Fibroblast of the aortic adventitia (primary cell): ENCODE measurements at places on chromosomes 5 and 9.

GRCh38 chr5:93578813-93579691 lies 2.0 kb downstream of the NR2F1-AS1 start:
- DNase-seq, result no peak

DNA sequence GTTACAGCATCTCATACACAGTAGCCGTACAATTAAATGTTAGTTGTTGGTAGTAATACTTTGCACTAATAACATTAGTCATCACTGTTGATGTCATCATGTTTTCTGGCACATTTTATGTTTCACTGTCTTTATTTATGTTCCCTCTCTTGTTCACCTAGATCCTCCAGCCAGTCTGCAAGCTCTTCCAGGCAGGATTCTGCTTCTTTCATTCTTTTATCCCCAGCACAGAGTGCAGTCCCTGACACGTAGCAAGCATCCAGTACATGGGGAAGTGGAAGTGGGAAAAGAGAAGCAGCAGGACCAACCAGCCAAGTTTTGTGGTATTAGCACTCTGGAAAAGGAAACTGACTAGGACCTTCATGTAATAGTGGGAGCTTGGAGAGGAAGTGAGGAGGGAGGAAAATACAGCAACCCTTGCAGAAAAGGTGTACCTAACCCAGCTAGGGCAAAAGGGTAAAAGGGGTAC lies 89.7 kb upstream of the SLC44A1 start:
- peak; percentile 32 for DNase-seq

- peak; percentile 48 for DNase-seq
Observed at GRCh38 chr9:4796988-4797853, 4.5 kb downstream of the RCL1 start.

DNA sequence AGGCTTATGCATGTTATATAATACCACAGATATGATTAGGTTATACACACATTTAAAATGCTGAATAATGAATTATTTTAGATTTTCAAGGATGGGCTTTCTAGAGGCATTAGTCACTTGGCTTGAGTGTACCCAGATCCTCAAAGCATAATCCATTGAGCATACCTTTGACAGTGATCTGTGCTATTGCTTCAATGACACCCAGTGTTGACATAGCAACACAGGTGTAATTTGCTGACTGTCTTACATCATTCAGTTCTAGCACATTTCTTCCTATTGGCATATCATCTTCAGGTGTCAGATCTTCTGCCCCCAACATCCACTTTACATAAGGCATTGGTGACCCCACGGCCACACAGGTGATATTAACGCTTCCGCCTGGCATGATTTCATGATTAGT lies 721.5 kb upstream of the DMAC1 start:
- no peak for DNase-seq

- no peak for DNase-seq
Observed at GRCh38 chr9:92295827-92296258, 2.3 kb upstream of the IARS1 start.

GRCh38 chr5:135565725-135566421 lies 12.9 kb downstream of the CXCL14 start:
- DNase-seq, result peak; percentile 62

GRCh38 chr9:13189362-13189761 lies 90.1 kb downstream of the MPDZ start:
- DNase-seq, result peak; percentile 17

GRCh38 chr5:115847290-115847689 lies 5.6 kb downstream of the AP3S1 start:
- DNase-seq, result no peak

GRCh38 chr5:390623-391491 lies 52.1 kb upstream of the EXOC3 start:
- DNase-seq, result no peak

DNA sequence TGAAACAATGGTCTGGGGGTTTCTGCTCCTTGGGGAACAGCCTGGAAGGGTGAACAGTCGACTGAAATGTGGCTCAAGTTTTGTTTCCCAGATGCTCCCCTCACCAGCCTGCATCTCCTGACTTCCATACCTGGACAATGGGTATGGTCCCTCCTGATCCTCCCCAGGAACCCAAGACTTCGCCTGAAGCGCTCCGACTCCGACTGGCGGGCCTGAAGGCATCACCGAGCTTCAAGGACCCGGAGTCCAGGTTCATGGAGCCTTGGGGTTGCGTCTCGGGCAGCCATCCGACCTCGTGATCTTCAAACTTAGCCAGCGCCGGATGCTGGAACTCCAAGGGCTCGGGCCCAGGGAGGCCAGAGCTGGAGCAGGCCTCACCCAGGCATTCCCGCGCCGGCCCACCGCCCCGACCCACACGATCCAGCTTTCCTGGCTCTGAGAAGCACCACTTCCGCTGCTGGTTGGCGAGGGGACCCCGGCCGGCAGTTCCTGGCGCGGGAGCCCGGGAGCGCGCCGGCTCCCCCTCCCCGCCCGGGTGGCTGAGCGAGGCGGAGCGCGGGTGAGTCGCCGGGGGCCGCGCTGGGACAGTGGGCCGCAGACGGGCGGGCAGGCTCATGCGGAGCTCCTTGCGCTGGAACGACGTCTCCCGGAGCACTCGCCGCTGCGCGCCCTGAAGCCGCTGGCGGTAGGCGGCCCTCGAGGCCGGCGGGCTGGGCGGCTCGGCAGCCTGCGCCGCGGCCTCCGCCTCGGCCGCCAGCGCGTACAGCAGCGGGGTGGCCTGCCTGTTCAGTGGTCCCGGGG lies 5.2 kb downstream of the SHROOM1 start:
- no peak for DNase-seq

GRCh38 chr5:84437673-84438315 lies 53.1 kb upstream of the EDIL3 start:
- DNase-seq, result peak; percentile 85

DNA sequence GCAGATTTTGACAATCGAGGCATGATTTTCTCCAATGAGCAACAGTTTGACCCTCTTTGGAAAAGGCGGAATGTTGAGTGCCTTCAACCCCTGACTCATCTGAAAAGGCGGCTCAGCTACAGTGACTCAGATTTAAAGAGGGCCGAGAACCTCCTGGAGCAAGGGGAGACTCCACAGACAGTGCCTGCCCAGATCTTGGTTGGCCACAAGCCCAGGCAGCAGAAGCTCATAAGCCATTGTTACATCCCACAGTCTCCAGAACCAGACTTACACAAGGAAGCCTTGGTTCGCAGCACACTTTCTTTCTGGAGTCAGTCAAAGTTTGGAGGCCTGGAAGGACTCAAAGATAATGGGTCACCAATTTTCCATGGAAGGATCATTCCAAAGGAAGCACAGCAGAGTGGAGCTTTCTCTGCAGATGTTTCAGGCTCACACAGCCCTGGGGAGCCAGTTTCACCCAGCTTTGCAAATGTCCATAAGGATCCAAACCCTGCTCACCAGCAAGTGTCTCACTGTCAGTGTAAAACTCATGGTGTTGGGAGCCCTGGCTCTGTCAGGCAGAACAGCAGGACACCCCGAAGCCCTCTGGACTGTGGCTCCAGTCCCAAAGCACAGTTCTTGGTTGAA lies 13.6 kb downstream of the PTPDC1 start:
- DNase-seq, result peak; percentile 97

- no peak for DNase-seq
Observed at GRCh38 chr9:114407889-114408288, 20.1 kb upstream of the AKNA start.

DNA sequence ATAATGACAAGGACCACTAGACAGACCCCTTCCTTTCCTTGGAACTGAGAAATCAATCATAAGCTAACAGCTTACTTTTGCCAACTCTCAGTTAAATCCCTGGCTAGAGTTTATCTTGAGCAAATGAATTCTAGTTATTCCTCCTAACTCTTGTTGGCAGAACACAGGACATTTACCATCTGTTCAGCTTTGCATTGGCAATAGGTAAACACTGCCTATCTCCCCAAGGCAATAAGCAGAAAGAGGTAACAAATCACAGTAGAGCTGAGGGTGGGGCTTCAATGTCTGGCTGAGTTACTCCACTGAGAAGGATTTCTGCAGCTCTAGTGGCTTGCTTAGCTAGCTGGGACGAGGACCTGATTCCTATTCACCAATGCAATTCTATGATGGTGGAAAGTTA lies 503.3 kb upstream of the GRIA1 start:
- no peak for DNase-seq

DNA sequence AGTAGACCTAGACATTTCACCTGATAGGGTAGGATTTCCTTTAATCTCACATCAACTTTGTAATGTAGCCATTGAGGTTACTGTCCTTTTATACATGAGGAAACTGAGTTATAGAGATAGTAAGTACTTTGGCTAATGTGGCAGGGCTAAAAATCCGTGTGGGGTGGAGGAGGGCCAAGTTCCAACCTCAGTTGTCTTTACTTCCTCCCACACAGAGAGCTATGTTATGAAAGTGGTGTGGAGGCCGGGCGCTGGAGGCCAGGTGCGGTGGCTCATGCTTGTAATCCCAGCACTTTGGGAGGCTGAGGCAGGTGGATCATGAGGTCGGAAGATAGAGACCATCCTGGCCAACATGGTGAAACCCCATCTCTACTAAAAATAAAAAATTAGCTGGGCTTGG lies 173.3 kb downstream of the PALM2AKAP2 start:
- DNase-seq, result no peak

- no peak for DNase-seq
Observed at GRCh38 chr5:103333376-103333775, 74.8 kb downstream of the MACIR start.

DNA sequence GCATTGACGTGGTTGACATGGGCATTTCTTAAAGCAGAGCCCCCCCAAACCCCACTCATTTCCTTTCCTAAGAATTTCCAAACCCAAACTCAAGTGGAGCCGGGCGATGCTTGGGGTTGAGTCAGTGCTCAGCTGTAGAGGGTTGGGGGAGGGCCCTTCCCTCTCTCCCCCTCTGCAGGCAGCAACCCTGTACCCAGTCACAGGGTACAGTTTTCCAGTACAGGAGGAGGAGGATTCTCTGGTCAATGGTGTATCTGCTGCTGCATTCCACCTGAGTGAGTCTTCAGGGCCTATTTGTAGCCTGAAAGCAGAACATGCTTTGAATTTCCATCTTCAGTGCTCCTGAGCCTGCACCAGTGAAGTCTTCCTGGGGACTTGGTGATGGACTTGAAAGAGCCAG lies 55.8 kb downstream of the ENTREP1 start:
- DNase-seq, result no peak

DNA sequence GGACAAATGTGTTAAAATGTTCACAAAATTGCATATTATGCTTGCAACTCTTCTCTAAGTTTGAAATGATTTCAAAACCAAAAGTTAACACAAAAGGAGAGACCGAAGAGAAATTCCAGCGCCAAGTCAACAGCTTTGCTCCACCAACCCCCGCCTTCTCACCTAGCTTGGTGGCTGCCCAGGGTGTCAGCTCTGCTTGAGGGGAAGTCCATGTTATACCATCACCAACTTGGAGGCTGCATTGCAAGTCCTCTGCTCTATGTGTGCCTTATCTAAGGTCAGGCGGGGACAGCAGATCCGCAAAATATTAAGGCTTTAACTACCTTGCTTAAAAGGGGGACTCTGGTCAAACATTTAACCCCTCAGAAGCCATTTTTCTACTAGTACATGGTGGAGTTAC lies 14.6 kb downstream of the CCNJL start:
- DNase-seq, result no peak

DNA sequence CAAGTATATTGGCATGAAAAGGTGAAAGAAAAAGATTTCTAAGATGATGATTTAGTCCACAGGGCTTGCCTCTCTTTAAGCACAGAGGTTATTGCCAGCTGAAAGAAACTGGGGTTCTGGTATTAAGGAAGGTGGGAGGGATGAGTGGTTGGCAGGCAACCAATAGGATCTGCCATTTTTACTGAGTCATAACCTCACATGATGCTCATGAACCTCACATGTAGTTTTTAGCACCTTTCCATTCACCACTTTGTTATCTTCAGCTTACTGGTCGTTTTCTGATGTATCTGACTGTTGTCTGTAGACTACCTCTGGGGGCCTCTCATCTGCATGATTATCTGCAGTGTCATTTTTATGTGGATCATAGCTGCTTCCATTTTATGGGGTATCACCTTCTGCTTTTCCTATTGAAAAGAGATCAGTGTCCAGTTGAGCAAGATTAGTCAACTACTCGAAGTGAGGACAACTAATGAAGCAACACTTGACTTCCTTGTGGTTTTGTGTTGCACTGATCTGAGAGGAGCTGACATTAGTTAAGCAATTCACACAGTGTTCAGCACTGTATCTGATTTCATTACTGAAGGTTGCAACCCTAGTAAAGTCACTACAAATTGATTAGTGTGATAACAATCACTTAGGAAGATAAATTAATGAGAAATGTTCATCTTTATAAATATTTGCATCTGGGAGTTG lies 186.3 kb downstream of the SGCD start:
- no peak for DNase-seq

- DNase-seq, result no peak
Observed at GRCh38 chr9:36142510-36143244, 6.1 kb downstream of the GLIPR2 start.

GRCh38 chr9:126852086-126852688 lies 8.3 kb upstream of the ZBTB34 start:
- no peak for DNase-seq

DNA sequence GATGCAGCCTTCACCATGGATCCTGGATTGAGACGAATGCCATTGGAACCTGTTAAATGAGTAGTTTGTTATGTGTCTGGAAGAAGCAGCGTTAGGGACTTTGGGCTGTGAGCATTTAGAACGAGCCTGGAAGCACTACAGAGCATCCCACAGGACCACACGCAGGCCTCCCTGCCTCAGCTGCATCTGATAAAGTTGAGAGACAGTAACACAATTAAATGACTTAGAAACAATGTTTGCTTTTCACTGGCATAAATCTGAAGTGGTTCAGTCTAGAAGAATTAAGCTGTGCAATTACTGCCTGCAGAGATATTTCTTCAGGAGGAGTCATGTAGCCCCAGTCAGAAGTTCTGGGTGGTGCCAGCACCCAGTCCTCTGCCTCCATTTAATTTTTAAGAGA lies 9.8 kb upstream of the TLX3 start:
- DNase-seq, result no peak

DNA sequence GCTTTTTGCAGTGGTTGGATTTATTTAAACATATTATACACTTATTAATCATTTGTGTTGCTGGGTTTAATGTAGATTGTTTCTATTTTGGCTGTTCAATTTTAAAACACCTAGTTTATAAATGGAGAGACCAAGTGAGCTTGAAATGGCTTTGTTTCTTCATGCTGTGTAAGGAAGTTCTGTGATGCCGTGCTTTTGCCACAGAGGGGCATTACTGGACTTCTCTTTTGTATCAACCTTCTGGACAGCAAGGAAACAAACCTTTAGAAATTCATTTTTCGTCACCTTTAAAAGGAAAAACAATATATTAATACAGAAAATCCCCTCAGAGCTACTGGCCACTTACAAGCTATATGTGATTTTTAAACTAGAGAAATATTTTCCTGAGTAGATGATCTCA lies 81.9 kb downstream of the DMRTA1 start:
- DNase-seq, result peak; percentile 66

- no peak for DNase-seq
Observed at GRCh38 chr5:91079037-91079436, 304.1 kb downstream of the ARRDC3 start.

DNA sequence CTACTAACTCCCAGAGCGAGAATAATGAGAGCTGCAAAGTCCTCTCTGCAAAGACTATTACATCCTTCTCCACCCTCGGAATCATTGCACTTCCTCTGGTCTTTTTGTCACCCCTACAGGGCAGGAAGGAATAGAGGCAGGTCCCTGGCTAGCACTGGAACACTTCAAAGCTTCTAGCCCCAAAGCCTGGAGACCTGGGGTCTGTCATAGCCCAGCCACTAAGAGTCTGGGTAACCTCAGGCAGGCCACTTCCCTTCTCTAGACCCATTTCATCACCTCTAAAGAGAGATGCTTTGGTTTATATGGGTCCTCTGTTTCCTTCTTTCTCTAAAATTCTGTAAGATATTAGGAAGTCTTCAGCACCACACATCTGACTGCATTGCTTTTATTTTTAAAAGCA lies 6.7 kb downstream of the ADRB2 start:
- DNase-seq, result no peak
